Neural progenitor cell (in vitro differentiated cells): ENCODE measurements at places on chromosomes 4 and X. TPM values are rescaled to one million over a fixed set of nuclear protein-coding genes. Genes with fewer than 3 reads are reported as not detected.

- DNase-seq = no peak
These were observed 37.8 kb downstream of the SEPTIN6 start for GRCh38 chrX:119655125-119655524.

GRCh38 chr4:20326977-20327376 lies 75.3 kb downstream of the SLIT2 start:
- DNase-seq = no peak

DNA sequence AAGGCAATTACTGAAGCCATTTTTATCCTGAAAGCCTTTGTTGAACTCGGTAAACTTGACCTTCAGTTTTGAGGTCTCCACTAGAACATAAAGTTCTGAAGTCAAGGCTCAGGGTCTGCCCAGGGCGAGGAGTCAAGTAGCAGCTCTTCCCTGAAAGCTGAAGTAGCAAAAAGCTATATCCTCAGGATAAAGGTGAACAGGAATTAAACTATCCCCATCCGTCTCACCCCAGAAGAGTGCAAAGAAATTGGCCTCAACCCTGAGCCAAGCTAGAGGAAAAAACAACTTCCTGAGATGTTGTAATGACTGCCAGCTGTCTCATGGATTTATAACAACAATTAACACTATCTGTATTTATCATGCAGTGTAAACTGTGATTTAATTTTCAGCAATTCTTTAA lies 590.8 kb downstream of the SPRY1 start:
- DNase-seq = no peak

GRCh38 chr4:81527115-81527514 lies 55.4 kb upstream of the RASGEF1B start:
- DNase-seq = no peak

GRCh38 chrX:81979806-81980515 lies 778.1 kb downstream of the SH3BGRL start:
- DNase-seq = no peak

GRCh38 chr4:2961811-2962441 lies 1.3 kb downstream of the NOP14 start:
- peak; percentile 36 for DNase-seq

GRCh38 chr4:112857461-112857860 lies 192.0 kb upstream of the ANK2 start:
- DNase-seq = no peak

DNA sequence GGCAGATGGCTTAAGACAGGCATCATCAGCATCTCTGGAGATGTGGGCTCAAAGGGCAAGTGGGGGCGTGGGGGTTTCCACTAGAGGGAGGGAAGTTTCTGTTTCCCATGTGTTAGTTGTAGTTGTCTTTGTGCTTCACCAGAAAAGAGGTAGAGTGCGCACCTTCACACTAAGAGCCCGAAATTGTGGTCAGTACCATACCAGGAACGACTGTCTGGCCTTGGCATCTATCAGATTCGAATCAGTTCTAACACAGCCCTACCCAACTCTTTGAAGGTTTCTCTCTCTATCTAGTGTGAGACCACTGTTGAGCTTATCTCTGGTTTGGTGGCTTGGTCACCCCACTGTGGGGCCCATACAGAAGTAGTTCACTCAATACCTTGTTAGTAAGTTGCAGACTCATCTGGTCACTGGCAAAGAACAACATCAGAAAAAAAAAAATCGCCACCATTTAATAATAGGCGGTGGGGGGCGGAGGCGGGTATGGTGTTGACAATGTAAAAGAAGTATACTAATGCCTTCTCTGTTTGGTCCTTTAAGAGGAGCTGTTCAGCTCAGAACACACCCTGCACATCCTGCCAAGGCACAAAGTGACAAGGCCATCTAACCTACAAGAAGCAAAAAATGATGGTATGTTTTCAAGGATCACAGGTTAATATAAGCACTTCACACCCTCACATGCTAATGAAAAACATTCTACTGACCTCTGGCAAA lies 71.1 kb downstream of the NYX start:
- no peak for DNase-seq

DNA sequence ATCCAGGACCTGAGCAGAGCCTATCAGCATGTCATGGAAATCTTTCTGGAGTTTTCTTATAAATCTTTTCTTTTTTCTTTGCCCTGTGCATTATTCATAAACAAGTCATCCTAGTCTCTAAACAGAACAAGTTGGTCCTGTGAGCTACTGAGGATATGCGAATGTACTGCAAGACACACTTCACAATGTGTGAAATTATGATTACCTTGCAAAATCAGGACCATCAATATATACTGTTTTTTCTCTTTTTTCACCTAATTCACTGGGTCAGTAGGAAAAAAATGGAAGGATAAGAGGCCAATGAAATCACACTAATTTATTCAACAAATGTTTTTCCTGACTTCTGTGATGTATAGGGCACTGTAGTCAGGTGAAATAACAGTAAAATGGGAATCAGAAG lies 14.4 kb upstream of the SORBS2 start:
- DNase-seq = no peak

- no peak for DNase-seq
These were observed 15.8 kb downstream of the ART3 start for GRCh38 chr4:76090241-76090691.

- DNase-seq = no peak
These were observed 95.8 kb downstream of the IQCM start for GRCh38 chr4:149719806-149720205.

DNA sequence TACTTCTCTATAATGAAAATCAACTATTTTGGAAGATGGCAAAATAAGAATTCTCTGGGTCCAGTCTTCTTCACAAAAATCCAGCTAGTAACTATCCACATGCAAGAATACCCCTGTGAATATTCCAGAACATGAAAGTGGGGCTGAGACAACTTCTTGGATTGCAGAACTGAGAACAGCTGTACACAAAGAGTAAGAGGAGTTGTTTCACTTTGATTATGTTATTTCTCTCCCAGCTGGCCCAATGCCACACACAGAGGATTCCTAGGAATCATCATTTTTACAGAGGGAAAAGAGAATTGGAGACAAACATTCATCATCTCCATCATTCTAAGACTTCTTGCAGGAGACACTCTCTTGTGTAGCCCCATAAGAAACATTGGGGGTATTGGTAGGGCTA lies 782.2 kb upstream of the LCORL start:
- DNase-seq = no peak

GRCh38 chr4:165711436-165711835 lies 161.6 kb upstream of the TLL1 start:
- no peak for DNase-seq

DNA sequence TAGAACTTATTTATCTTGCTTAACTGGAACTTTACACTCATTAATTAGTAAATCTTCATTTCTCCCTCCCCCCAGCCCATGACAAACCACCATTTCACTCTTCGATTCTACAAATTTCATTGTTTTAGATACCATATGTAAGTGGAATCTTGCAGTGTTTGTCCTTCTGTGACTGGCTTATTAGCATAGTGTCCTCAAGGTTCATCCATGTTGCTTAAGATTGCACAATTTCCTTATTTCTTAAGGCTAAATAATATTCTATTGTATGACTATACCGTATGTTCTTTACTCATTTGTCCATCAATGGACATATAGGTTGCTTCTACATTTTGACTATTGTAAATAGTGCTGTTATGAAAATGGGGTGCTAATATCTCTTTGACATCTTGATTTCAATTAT lies 24.5 kb upstream of the RNF212 start:
- no peak for DNase-seq

GRCh38 chr4:101851672-101852071 lies 61.1 kb downstream of the BANK1 start:
- no peak for DNase-seq

GRCh38 chr4:96228463-96228862 lies 388.6 kb downstream of the PDHA2 start:
- no peak for DNase-seq

DNA sequence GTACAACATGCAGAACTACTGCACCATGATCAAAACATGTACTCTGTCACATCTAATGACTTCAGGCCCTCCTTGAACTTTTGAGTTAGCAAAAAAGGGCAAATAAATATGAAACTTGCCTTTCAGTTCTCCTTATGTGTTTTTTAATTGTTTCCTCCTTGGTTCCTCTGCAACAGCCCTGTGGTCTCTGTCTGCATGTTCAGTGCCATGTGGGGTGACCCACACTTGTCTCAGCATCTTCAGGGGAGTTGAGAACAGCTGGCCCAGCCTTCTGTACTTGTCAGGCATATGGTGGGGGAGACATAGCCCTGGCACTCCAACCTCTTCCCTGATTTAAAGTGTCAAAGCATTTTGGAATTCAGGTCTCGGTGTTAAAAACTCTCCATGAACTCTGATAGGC lies 188.0 kb upstream of the PGRMC2 start:
- DNase-seq = no peak

SYTL4 gene
- total RNA-seq = 0.22 and 0.39 TPM in 2 replicates

CT45A9 gene
- total RNA-seq = not detected in 2 replicates

PRDM8 gene
- 0.03 TPM in 1 of 2 replicates, not detected in the other for total RNA-seq

PLAC8 gene
- 0.15 TPM in 1 of 2 replicates, not detected in the other for total RNA-seq

PLK4 gene
- total RNA-seq = 41.1 and 83.9 TPM in 2 replicates

CPE gene
- total RNA-seq = 43.6 and 47.4 TPM in 2 replicates

XK gene
- total RNA-seq = 1.0 and 1.3 TPM in 2 replicates

CLNK gene
- total RNA-seq = not detected in 2 replicates

CITED1 gene
- 0.69 and 1.9 TPM in 2 replicates for total RNA-seq
